ENCODE measurements at places on chromosomes 12 and 14. TPM values are rescaled to one million over a fixed set of nuclear protein-coding genes. Genes with fewer than 3 reads are reported as not detected.

CLEC9A gene
- 0.59 TPM for total RNA-seq

UTP20 gene
- total RNA-seq: 18.1 TPM

DNA sequence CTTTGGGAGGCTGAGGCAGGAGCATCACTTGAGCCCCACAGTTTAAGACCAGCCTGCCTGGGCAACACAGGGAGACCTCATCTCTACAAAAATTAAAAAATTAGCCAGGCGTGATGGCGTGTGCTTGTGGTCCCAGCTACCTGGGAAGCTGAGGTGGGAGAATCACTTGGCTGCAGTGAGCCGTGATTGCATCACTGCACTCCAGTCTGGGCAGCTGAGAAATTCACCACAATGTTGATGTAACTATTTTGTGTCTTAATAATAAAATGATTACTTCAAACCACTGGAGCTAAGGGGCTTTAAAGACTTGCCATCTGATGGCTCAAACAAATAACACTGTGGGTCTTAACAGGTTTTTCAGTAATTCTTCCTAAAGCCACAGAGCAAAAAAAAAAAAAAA, 10.8 kb downstream of the ERH start:
- H3K4me1 ChIP-seq: no peaks in the 10 kb centered on the region
- H3K4me3 ChIP-seq: no peak overlapping the region
- no peaks in the 10 kb centered on the region for H3K27me3 ChIP-seq
- no peak overlapping the region for H3K27ac ChIP-seq
- no peak for DNase-seq
- H3K36me3 ChIP-seq: peaks cover 24% of the 10 kb centered on the region

DNA sequence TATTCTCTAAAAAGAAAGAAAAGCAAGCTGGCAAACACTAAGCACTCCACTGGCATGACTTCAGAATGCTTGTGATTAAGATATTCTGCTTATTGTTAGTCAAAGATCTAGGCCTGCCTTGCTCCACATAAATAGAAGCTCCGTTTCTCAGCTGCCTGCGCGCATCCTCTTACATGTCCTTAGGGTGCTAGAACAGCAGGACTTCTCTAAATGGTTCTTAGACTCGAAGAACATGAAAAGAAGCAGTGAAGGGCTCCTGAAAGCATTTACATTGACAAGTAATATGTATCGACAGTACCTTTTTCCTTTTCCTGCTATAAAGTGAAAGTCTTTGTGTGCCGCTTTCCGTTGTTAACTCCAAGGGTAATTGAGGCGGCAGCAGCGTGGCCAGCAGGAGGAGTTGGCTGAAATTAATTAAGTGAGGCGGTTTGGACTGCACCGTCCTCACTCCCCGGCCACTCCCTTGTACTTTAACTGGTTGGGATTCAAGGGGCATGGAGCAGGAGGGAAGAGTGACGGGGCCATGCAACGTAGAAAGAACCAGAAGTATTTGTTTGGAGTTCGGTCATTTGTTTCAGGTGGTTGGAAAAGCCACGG, 34.2 kb upstream of the OTX2 start:
- H3K27me3 ChIP-seq: peaks cover 46% of the 10 kb centered on the region
- no peak overlapping the region for H3K4me3 ChIP-seq
- H3K27ac ChIP-seq: no peak overlapping the region
- no peak for DNase-seq

GRCh38 chr12:61610143-61610542, 650.1 kb upstream of the USP15 start:
- H3K4me3 ChIP-seq: no peak overlapping the region
- no peaks in the 10 kb centered on the region for H3K27me3 ChIP-seq
- H3K27ac ChIP-seq: no peak overlapping the region
- DNase-seq: no peak
- H3K4me1 ChIP-seq: no peaks in the 10 kb centered on the region

GRCh38 chr14:92515546-92516343, 2.2 kb downstream of the RIN3 start:
- no peak overlapping the region for H3K4me3 ChIP-seq
- H3K27ac ChIP-seq: no peak overlapping the region
- H3K4me1 ChIP-seq: peaks cover 17% of the 10 kb centered on the region
- DNase-seq: no peak
- H3K27me3 ChIP-seq: peaks cover 31% of the 10 kb centered on the region

PIANP gene
- 3.8 TPM for total RNA-seq

GRCh38 chr14:50397390-50398188, 908 bp upstream of the CDKL1 start:
- H3K4me3 ChIP-seq: peak overlapping the region; percentile 54
- H3K4me1 ChIP-seq: peaks cover 13% of the 10 kb centered on the region
- H3K27me3 ChIP-seq: no peaks in the 10 kb centered on the region
- DNase-seq: no peak
- no peaks in the 10 kb centered on the region for H3K36me3 ChIP-seq
- peak overlapping the region; percentile 75 for H3K27ac ChIP-seq

DNA sequence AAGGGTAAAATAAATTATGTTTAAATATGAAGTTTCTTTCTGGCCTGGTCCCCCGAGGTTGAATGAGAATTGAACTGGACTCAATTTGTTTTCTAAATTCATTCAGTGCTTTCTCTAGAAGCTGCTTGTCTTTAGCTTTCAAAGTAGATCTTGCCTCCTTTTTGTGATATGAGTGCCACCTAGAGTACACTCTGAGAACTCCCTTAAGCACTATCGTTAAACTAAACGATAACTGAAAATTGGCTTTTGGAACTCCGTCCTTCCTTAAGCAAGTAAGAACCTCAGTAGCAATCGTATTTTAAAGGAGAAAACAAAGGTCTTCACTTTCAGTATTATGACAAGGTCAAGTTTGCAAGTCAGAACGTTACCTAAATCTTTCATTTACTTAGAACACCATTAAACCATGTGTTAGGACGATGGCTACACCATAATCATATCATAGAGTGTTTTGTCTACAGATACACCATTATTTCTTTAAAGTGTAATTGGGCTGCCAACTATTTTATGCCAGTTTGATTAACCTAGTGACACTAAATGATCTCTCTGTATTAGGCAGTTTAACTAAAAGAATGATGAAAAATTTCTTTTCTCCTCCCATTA, 364.8 kb downstream of the SNAPC1 start:
- peak; percentile 66 for DNase-seq
- H3K4me3 ChIP-seq: no peak overlapping the region
- H3K36me3 ChIP-seq: no peaks in the 10 kb centered on the region
- no peaks in the 10 kb centered on the region for H3K4me1 ChIP-seq
- no peak overlapping the region for H3K27ac ChIP-seq
- H3K27me3 ChIP-seq: no peaks in the 10 kb centered on the region

GRCh38 chr14:24436355-24437019, 6.1 kb downstream of the SDR39U1 start:
- peaks cover 55% of the 10 kb centered on the region for H3K36me3 ChIP-seq
- peaks cover 32% of the 10 kb centered on the region for H3K4me1 ChIP-seq
- peak overlapping the region; percentile 64 for H3K27ac ChIP-seq

DNA sequence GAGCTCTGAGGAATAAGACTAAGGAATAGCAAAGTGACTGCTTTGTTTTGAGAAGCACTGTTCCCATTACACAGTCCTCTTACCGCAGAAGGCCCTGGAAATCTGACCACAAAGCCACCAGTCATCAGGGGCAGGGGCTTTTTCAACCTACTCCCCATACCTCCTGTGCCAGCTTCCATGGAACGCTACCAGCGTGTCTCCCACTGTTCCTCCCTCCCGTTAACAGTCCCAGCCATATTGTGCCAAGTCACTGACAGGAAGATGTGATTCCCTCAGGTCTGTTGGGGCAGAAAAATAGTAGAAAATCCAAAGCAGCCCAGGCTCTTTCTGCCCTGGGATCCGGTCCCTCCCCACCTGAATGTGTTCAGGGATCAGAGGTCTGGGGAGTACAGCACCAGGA, 46.6 kb upstream of the VPS33A start:
- H3K36me3 ChIP-seq: peaks cover 34% of the 10 kb centered on the region
- DNase-seq: no peak
- peaks cover 3% of the 10 kb centered on the region for H3K4me1 ChIP-seq
- no peak overlapping the region for H3K27ac ChIP-seq

- H3K4me3 ChIP-seq: no peak overlapping the region
- no peaks in the 10 kb centered on the region for H3K27me3 ChIP-seq
- peaks cover 5% of the 10 kb centered on the region for H3K36me3 ChIP-seq
These were observed 5.4 kb downstream of the ANKRD13A start for GRCh38 chr12:110004598-110004997.

DNA sequence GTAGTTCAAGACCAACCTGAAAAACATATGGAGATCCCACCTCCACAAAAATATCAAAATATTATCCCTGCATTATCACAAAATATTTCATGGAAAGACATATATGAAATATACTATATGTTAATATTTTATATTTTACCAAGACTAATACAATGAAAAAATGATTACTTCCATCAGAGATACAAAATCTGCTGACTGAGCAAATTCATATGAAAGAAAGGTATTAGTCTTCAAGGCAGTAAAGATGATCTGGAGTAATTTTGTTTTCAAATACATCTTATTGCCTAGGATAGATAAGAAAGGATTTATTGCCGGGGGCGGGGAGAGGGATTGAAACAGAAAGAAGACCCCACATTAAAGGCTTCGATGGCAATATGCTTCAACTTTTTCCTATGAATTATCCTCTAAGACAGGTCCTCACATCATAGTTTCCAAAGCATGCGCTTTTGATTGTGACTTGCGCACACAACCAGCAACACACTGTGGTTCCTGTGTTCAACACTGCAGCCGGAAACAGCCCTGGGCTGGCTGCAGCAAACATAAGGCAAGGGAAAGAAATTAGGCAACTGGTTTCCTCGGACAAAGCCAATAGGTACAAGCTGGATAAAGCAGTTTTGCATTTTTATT, 83.2 kb downstream of the SPPL3 start:
- DNase-seq: peak; percentile 24
- no peak overlapping the region for H3K4me3 ChIP-seq
- peaks cover 5% of the 10 kb centered on the region for H3K4me1 ChIP-seq
- H3K36me3 ChIP-seq: no peaks in the 10 kb centered on the region
- H3K27ac ChIP-seq: no peak overlapping the region

GRCh38 chr14:84704601-84705000, 825.3 kb upstream of the FLRT2 start:
- no peak for DNase-seq
- H3K4me1 ChIP-seq: no peaks in the 10 kb centered on the region
- H3K27ac ChIP-seq: no peak overlapping the region
- H3K27me3 ChIP-seq: no peaks in the 10 kb centered on the region
- H3K36me3 ChIP-seq: no peaks in the 10 kb centered on the region
- H3K4me3 ChIP-seq: no peak overlapping the region

DNA sequence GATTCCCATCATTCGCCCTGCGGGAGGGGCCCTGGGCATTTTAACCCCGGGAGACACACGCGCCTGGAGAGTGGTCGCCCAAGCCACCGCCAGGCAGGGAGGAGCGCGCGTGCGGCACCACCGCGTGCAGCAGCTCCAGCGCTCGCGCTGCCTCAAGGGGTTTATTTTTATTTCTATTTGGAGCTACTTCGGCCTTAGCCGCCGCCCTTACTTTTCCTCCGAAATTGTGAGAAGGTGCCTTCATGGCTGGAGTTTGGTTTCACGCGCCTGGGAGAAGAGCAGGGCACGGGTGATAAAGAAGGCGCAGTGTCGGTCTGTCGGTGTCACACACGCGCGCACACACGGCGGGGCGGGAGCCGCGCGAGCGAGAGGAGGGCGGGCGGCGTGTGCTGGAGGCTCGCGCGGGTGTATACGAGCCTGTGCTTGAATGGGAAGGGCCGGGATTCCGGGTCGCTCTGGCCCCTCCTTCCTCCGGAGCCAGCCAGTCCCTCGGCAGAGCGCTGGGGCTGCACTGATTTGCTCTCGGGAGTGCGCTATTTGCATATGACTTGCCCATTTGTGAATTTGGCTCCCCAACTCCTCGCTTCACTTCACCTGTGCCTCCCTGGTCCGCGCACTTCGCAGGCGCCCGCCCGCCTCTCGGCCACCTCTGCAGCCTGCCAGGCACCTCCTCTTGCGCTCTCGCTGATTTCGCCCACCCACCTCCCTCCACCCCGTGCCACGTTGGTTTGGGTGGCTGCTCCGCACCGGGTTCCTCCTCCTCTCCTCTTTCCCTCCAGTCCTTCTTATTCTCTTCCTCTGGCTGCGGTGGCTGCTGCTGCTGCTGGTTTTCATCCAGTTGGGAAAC, 932.3 kb downstream of the DIO2 start:
- peaks cover 22% of the 10 kb centered on the region for H3K27me3 ChIP-seq
- no peak overlapping the region for H3K27ac ChIP-seq

- DNase-seq: peak; percentile 53
- H3K4me1 ChIP-seq: peaks cover 36% of the 10 kb centered on the region
- H3K27ac ChIP-seq: no peak overlapping the region
- H3K4me3 ChIP-seq: no peak overlapping the region
- H3K36me3 ChIP-seq: no peaks in the 10 kb centered on the region
These were observed 229.5 kb downstream of the CACNA1C start for GRCh38 chr12:2282318-2282717.

DNA sequence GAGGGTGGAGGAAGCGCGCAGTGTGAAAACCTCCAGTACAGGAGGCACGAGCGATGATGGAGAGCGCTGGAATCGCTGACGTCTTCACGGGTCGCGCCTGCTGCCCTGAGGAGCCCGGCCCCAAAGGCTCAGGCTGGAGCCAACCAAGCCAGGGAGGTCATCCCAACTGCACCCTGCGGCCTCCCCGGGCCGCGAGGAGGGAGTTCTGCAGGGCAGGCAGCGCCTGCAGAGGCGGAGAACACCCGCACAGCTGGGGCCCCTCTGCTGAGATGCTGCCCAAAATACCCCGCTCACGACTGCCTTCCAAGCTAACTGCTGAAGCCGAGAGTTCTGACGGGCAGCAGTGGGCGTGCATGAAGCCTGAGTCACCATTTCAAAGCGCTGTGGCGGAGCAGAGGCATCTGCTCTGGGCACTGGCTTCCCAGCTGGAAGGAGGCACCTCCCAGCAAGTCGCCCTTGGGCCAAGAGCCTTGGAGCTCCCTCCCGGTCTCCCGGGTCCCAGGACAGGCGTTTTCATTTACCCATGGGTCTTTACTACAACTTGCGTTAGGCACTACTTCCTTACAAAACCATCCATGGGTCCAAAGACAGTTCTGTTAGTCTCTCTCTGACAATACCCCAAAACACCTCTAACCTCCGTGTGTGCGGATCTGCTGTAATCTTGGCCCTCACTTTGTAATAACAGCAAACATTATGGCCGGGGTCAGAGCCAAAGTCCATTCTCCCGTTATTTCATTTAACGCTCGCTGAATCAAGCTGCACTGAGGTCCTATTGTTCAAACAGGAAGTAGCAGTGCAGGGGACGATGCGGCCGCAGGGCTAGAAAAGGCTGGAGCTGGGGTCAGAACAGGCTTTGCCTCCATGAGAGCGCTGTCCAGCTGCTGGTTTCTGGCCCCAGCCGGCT, 60.1 kb upstream of the RIMBP2 start:
- peaks cover 11% of the 10 kb centered on the region for H3K36me3 ChIP-seq
- H3K4me1 ChIP-seq: peaks cover 18% of the 10 kb centered on the region
- peaks cover 9% of the 10 kb centered on the region for H3K27me3 ChIP-seq
- no peak overlapping the region for H3K4me3 ChIP-seq
- no peak overlapping the region for H3K27ac ChIP-seq
- DNase-seq: no peak

Data from spinal cord (tissue), 10 donors.